ENCODE measurements at places on chromosomes 11 and 22. TPM values are rescaled to one million over a fixed set of nuclear protein-coding genes. Genes with fewer than 3 reads are reported as not detected.

DNA sequence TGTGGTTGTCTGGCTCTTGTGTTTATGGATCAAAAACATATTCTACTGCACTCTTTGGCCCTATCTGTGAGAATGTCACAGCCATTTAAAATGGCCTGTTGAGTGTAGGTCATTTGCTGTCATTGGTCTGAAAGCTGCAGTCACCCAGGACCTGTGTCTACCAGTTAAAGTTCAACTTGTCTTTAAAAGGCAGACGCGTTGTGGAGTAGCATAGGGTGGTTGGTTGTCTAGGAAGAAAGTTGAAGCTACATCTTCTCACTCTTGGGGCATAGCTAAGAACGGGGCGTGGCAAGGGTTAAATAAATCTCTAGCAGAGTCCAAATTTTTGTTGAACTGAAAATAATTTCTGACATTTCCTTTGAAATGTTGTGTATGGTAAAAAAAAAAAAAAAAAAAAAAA lies 110.7 kb upstream of the E2F8 start:
- no peak overlapping the region for H3K27ac ChIP-seq
- H3K36me3 ChIP-seq: no peaks in the 10 kb centered on the region
- no peak for DNase-seq
- no peak overlapping the region for H3K4me3 ChIP-seq
- H3K4me1 ChIP-seq: peaks cover 23% of the 10 kb centered on the region
- peaks cover 72% of the 10 kb centered on the region for H3K27me3 ChIP-seq

LAYN gene
- total RNA-seq: 9.8 TPM

- H3K4me1 ChIP-seq: no peaks in the 10 kb centered on the region
- H3K4me3 ChIP-seq: no peak overlapping the region
- H3K36me3 ChIP-seq: no peaks in the 10 kb centered on the region
- no peak overlapping the region for H3K27ac ChIP-seq
- H3K27me3 ChIP-seq: no peaks in the 10 kb centered on the region
These were observed 218.7 kb upstream of the MTNR1B start for GRCh38 chr11:92750794-92751193.

- peaks cover 64% of the 10 kb centered on the region for H3K4me1 ChIP-seq
- no peak for DNase-seq
- H3K36me3 ChIP-seq: peaks cover 9% of the 10 kb centered on the region
- H3K27ac ChIP-seq: no peak overlapping the region
These were observed 8.4 kb downstream of the FXYD6 start for GRCh38 chr11:117868088-117868487.

GRCh38 chr22:28429711-28430110 lies 249.9 kb downstream of the TTC28 start:
- DNase-seq: no peak
- no peak overlapping the region for H3K4me3 ChIP-seq
- H3K36me3 ChIP-seq: no peaks in the 10 kb centered on the region

- H3K27ac ChIP-seq: no peak overlapping the region
- no peak for DNase-seq
- peaks cover 5% of the 10 kb centered on the region for H3K4me1 ChIP-seq
- no peaks in the 10 kb centered on the region for H3K27me3 ChIP-seq
- H3K4me3 ChIP-seq: no peak overlapping the region
These were observed 30.3 kb upstream of the SIK2 start for GRCh38 chr11:111571829-111572501.

DNA sequence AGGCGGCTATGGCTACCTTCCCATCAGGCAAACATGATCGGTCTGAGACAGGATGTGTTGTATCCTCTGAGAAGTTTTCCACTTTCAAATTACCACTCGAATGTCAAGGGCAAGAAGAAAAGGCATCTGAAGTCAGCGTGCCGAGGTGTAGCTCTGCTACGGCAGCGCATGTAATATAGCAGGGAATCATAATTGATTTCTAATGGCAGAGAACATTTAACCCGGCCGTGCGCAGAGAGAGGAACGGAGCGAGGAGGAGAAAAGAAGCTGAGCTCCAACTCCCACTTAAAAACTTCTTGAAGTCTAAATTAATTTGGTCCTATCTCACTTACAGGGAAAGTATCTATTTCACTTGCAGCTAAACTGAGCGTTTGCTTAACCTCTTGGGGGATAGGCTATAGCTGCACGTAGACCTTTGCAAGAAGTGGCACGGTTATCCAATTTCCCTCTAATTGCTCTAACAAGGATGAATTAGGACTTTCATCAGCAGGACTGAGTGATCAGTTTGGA lies 137.3 kb upstream of the KIRREL3 start:
- no peaks in the 10 kb centered on the region for H3K36me3 ChIP-seq
- H3K27ac ChIP-seq: no peak overlapping the region
- no peaks in the 10 kb centered on the region for H3K4me1 ChIP-seq
- H3K4me3 ChIP-seq: no peak overlapping the region
- peaks cover 4% of the 10 kb centered on the region for H3K27me3 ChIP-seq
- no peak for DNase-seq

FKBP2 gene
- total RNA-seq: 40.4 TPM
